CD8-positive, alpha-beta memory T cell (primary cell): ENCODE measurements at places on chromosomes 5 and 9.

- DNase-seq = no peak
Measured at GRCh38 chr9:86783884-86784283, 163.4 kb downstream of the GAS1 start.

GRCh38 chr5:4124221-4124970 is 528.8 kb downstream of the IRX1 start:
- DNase-seq = no peak

GRCh38 chr5:30156156-30156555 is 1037.3 kb upstream of the CDH6 start:
- DNase-seq = no peak

DNA sequence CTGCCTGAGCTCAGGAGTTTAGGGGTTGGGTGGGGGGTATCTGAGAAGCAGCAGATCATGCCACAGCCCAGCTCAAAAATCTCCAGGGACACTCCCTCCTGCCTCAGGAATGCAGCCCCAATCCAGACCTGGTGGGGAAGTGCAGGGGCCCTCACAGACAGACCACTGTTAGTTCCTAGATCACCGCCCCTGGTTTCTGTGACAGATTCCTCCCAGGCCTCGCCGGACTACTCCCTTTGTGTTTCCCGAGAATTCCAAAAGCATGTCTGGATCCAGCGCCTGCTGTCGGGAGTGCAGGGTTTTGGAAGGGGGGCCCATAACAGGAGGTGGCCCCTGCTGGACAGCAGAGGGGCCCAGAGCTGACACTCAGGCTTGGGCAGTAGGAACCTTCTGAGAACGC is 74.5 kb downstream of the CTSL start:
- no peak for DNase-seq

DNA sequence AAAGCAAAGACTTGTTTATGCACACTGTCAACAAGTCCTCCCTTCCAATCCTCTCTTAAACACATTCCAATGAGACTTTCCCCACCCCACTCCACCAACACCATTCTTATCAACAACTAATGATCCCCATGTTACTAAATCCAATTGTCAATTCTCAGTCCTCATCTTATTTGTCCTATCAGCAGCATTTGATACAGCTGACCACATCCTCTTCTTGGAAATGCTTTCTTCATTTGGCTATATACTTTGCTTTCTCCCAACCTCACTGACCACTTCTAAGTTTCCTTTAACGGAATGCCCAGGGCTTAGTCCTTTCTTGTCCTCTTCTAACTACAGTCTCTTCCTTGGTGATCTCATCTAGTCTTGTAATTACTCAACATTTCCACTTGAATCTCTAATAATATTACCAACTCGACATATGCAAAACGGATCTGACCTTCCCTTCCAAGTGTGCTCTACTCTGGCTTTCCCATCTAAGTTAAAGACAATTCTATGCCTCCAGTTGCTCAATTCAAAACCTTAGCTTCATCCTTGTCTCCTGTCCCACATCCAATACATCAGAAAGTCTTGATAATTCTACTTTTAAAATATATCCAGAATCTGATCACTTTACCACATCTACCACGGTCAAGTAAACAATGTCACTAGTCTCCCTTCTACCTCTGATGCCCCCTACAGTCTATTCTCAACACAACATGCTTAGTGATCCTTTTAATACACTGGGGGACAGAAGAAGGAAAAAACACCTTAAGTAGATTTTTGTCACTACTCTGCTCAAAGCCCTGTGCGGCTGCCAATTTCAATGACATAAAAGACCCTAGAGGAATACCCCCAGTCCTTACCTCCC is 25.5 kb downstream of the AGTPBP1 start:
- DNase-seq = no peak

DNA sequence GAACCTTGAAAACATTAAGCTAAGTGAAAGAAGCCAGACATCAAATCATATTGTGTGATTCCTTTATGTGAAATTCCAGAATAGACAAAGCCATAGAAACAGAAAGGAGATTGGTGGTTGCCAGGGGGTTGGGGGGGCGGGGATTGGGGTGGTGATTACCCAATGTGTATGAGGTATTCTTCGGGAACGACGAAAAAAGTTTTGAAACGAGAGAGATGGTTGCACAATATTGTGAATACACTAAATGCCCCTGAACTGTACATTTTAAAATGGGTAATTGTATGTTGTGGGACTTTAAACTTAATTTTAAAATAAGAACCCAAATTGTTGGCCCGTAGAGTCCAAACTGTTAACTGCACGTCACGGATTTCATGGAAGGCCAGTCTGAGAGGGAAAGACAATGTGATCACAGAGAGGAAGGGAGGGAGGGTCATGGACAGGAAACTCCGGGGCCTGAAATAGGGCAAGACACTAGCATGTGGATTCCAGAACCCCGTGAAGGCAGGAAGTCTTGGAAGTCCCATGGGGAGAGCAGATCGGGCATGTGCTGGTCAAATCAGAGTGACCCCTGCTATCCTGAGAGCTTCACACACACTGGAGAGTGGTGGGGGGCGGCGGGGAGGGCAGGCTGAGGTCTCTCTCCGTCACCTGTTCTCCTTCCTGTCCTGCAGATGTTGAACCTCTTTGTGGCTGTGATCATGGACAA is 218.4 kb downstream of the CACNA1B start:
- no peak for DNase-seq

DNA sequence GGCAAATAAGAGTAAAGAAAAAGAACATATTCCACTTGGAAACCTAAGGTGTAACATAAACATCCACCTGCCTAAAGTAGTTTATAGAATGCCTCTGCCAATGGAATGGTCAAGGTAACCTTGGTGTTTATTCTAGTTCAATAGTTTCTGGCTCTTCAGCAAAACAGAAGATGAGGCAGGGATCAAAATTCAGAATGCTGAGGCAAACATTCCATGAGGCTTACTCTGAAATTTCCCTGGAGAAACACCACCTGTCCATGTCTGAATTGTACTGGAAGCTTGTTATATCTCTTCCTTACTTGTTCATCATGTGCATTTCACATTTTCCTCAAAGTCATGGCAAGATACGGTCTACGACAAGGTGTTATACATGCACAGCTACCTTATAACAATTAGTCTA is 1862.4 kb upstream of the ACO1 start:
- DNase-seq = no peak

DNA sequence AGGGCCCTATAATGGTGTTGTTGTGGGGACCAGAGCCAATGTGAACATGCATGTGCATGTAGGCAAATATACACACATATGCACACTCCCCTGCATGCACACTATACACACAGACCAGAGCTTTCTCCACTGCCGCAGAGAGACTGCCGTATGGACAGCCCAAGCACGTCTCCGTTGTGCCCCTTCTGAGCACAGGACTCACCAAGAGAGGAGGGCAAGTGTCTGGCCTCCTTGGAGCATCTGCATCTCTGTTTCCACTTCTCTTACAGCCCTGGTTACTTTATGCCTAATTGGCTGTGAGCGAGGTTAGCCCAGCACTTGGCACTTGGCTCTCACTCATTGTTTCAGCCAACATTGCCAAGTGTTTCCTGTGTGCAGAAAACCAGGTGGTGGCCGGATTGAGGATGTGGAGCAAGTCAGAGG is 30.4 kb downstream of the CSF2 start:
- no peak for DNase-seq

GRCh38 chr9:120718316-120718715 is 4.0 kb upstream of the MEGF9 start:
- no peak for DNase-seq

DNA sequence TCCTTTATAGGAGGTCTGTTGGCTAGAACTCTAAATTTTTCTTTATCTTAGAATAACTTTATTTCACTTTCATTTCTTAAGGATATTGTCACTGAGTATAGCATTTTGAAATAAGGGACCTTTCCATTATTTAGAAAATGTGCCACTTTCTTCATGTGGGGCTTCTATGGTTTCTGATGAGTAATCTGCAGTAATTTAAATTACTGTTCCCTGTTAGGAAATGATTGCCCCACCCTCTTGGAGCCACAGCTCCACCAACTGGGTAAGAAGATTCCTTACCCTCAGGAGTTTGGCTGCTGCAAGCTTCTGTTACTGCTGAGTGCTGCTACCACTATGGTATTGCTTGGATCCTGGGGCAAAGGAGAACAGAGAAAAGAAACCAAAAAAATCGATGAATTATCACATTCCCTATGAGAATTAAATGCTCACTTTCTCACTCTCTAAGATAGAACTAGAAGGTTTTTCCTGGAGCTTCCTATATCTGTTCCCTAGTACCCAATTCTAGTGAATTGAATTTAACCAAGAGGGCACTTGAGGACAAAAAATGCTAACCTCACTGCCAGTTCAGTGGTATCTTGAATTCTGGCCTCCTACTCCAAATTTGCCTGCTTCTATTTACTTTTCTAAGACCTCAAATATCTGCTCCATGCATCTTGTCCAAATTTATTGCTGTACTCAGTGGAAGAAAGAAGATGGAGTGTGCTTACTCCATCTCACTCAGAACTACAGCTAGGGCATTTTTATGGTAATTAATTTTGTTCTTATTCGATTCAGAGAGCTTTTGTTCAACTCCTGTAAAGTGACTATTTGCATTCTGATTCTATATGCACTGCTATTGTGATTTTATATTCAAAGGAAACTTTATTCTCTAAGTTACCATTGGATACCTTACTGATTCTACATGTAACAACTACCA is 2111.3 kb downstream of the MAT2B start:
- DNase-seq = no peak

GRCh38 chr5:174311531-174312269 is 266.2 kb downstream of the NSG2 start:
- DNase-seq = peak; percentile 28

DNA sequence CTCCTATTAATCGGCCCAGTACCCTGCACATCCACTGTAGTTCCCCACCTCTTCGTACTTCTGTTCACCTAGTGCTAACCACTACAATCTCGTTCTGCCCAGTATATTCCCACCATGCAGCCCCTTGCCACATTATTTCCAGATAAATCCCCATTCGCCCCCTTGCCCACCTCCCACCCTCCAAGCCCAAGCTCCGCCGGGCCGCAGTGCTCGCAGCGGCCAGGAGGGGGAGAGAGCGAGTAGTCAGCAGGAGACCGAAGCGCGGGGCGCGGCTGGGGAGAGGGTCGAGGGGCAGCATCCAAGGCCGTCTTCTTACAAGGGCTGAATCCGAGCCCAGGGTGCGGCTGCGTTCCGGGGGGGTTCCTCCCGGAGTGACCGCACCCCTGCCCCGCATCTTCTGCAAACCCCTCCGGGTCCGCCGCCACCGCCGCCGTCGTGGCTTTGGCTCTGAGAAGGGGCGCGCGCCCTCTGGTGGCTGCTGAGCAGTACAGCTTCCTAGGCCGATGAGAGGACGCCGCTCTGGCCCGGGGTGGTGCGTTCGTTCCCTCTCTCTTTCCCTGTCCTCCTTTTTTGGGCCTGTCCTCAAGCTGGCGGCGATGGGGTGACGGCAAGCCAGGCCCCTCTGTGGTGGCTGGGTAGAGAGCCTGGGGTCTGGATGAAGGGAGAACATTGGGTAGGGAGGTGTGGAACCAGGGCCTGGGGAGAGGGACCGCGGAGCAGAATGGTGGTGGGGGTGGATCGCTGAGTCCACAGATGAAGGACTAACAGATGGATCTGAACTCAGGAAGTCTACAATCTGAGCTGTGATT is 30.0 kb upstream of the PSD2 start:
- DNase-seq = peak; percentile 81

- DNase-seq = no peak
Measured at GRCh38 chr5:87388129-87388528, 24.6 kb downstream of the CCNH start.

- no peak for DNase-seq
Measured at GRCh38 chr5:160772854-160773253, 79.2 kb downstream of the ATP10B start.

DNA sequence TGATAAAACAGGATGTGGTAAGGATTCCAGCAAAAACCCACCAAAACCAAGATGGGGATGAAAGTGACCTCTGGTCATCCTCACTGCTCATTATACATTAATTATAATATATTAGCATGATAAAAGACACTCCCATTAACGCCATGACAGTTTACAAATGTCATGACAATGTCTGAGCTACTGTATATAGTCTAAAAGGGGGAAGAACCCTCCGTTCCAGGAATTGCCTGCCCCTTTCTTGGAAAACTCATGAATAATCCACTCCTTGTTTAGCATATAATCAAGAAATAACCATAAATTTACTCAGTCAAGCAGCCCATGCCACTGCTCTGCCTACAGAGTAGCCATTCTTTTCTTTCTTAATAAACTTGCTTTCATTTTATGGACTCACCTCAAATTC is 96.4 kb upstream of the VLDLR start:
- DNase-seq = no peak

DNA sequence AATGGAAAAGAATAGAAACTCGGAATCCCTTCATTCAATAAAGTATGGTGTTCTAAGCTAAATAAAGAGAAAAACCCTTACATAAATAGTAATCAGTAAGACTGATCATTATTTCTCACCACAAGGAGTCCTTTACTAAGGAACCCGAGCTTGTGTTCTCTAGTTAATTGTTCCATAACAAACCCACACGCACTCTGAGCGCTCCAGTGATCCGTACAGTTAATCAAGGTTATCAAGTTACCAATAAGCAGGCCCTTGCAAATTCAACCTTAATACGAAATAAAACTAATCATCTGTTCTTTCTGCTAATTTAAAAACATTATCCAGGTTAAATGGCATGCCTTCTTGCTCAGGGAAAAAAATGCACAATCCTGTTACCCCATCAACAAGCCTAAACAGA is 224.4 kb downstream of the FRMD3 start:
- DNase-seq = no peak

- no peak for DNase-seq
Measured at GRCh38 chr9:114411452-114411851, 23.7 kb upstream of the AKNA start.

- no peak for DNase-seq
Measured at GRCh38 chr9:70076678-70077077, 33.0 kb downstream of the MAMDC2 start.

GRCh38 chr5:135191084-135191826 is 157.2 kb upstream of the PITX1 start:
- peak; percentile 59 for DNase-seq

- no peak for DNase-seq
Measured at GRCh38 chr5:102554728-102555127, 55.9 kb upstream of the SLCO6A1 start.

- DNase-seq = no peak
Measured at GRCh38 chr5:156984064-156984463, 21.0 kb upstream of the TIMD4 start.

DNA sequence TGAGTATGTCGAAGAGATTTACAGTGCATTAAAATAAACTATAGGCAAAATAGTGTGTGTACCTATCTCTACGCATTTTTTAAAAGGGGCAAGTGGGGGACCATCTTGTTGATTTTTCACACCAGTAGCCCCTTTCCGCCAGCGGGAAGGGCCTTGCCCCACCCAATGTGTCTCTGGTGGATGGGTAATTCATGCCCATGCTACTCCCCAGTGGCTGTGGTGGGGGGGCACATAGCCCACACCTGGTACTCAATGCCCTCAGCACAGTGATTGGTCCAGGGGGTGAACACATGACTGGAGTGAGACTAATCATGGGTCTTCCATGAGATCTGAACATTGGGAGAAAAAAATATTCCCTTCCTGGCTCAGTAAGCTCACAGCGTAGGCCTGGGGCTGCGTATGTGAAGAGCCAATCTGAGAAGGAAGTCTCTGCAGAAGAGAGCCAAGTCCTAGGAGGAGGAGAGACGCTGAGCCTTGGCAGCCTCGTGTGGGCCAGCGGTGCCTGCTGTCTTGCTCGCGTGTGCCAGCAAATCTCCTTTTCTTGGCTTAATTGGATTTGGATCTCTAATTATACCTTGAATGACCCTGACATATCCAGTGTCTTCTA is 103.4 kb downstream of the ADAMTS2 start:
- DNase-seq = no peak
